ENCODE measurements at places on chromosomes 11 and 22.
A peak's percentile ranks its signal among the peaks of the same experiment; 100 is the strongest.

- DNase-seq: no peak
These were observed 3.3 kb upstream of the EPS8L2 start for GRCh38 chr11:702462-703461.

GRCh38 chr22:46588279-46589140, 31.7 kb upstream of the GRAMD4 start:
- no peak for DNase-seq

- peak; percentile 48 for DNase-seq
These were observed 11.4 kb downstream of the DGAT2 start for GRCh38 chr11:75779960-75780359.

GRCh38 chr11:106249617-106250239, 172.3 kb downstream of the AASDHPPT start:
- no peak for DNase-seq

DNA sequence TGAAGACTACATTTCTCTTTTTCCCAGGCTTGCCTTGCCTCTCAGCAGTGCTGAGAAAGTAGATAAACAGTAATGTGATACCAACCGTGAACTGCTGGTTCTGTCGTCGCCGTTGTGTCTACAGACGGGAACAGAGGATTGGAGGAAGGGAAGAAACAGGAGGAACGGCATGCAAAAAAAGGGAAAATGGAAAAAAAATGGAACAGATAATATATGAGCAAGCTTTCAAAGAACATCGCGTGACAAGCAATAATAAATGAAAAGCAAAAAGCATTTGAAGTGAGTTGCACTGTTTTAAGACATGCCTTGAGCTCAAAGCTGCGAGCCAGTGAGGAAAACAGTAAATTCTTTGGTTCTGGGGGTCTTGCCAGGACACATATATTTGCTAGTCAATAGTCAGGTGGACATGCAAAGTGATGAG, 305.9 kb downstream of the CADM1 start:
- DNase-seq: no peak

DNA sequence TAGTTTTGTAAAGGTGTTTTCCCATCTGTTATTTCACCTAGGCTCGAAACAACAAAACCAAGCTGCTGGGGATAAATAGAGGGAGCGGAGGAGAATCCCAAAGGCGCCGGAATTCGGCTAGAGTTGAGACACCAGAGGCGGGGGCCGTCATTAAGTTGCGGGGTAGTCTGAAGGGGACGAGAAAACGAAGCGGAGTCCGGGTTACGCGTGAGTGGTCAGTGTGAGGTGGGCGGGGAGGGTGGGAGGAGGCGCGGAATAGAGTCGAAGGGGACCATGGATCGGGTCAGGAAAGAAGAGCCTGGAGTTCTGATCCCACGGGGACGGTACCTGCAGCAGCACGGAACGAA, 361 bp downstream of the SRPRA start:
- DNase-seq: no peak

DNA sequence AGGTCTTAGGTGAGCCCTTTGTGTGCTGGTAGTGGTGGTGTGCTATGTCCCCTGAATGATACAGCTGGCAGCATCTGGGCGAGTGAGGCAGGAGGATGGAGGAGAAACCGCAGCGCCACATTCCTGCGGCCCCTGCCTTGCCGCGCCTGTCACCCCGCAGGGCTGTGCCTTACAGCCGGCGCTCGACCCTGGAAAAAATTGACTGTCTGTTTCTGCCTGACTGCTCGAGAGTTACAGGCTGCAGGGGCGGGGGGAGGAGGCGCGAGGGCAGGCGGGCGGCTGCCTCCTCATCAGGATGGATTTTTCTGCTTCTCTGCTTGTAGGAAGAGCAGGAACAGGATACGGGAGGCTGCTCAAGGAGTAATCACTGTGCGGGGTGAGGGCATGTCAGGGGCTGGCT, 443.4 kb downstream of the MIAT start:
- no peak for DNase-seq

DNA sequence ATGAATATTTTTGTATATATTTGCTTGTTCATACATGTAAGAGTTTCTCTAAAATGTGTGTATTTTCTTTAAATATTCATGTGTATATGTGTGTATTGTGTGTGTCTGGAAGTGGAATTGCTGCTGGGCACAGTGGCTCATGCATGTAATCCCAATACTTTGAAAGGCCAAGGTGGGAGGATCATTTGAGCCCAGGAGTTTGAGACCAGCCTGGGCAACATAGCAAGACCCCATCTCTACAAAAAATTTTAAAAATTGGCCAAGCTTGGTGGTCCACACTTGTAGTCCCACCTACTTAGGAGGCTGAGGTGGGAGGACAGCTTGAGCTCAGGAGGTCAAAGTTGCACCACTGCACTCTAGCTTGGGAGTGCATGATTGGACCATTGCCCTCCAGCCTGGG, 4.7 kb upstream of the LGR4 start:
- no peak for DNase-seq

GRCh38 chr11:117819096-117820040, 5.2 kb downstream of the FXYD2 start:
- DNase-seq: no peak

- no peak for DNase-seq
These were observed 440.5 kb downstream of the TBC1D22A start for GRCh38 chr22:47202819-47203553.

GRCh38 chr11:65329478-65329877, 4.2 kb upstream of the DPF2 start:
- no peak for DNase-seq

DNA sequence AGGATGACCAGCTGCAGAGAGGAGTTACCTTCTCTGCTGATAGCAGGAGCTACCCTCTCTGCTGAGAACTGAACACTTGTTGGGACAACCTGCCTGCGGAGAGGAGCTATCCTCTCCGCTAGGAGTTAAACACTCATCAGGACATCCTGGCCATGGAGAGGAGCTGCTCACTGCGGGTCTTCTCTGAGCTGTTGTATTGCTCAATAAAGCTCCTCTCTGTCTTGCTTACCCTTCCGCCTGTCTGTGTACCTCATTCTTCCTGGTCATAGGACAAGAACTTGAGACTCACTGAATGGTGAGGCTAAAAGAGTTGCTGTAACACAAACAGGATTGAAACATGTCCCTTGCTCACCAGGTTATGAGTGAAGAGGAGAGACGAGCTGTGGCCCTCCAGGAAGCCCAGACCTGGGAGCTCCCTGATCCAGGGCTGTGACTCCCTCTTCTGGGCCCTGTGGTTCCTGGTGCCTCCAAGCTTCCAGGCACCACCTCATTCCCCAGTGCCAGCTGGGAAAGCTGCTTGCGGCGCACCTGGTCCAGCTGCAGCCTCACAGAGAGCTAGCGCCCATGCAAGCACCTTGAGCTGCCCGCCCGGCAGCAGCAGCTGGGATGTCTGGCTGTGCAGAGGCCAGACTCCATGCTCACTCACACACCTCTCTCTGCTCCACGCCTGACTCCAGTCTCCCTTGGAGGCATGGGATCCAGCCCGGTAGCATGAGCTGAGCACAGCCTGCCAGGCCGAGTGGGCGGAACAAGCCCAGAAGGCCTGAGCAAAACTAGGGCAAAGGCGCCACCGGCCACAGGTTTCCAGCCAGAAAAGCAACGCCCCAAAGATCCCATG, 50.5 kb downstream of the RAB30 start:
- no peak for DNase-seq

DNA sequence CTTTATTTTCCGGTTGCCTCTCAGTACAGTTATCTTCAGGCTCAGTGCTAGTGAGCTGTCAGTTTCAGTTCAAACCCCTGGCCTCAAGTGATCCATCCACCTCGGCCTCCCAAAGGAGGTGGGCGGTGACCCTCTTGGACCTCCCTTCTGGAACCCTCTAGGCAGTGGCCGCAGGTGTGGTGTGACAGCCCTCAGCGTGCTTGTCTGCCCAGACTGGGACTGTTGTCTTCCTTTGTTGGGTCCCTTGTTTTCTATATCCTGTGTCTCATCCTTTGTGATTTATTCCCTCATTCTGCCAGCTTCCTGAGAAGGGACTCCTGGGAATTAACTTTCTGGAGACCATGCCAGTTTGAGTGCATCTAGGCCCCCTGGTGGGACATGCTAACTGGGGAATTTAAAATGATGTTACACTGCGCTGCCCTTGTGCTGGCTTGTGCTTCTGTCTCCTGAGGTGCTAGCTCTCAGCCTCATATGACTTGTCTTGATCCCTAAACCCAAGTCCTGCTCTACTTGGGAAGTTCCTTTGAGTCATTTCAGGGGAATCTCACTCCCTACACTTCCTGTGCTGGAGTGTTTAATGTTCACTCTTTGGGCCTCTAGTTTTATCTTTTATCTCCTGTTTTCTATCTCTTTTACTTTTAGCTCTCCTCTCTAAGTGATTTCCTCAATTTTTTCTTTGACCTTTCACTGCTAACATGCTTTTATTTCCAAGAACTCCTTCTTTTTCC, 19.4 kb downstream of the MED15 start:
- DNase-seq: no peak

- no peak for DNase-seq
These were observed 71.0 kb downstream of the PTPRJ start for GRCh38 chr11:48051217-48051830.

- no peak for DNase-seq
These were observed 90.4 kb downstream of the RELT start for GRCh38 chr11:73466643-73467042.

GRCh38 chr11:64553554-64554201, 37.3 kb upstream of the SLC22A12 start:
- no peak for DNase-seq

DNA sequence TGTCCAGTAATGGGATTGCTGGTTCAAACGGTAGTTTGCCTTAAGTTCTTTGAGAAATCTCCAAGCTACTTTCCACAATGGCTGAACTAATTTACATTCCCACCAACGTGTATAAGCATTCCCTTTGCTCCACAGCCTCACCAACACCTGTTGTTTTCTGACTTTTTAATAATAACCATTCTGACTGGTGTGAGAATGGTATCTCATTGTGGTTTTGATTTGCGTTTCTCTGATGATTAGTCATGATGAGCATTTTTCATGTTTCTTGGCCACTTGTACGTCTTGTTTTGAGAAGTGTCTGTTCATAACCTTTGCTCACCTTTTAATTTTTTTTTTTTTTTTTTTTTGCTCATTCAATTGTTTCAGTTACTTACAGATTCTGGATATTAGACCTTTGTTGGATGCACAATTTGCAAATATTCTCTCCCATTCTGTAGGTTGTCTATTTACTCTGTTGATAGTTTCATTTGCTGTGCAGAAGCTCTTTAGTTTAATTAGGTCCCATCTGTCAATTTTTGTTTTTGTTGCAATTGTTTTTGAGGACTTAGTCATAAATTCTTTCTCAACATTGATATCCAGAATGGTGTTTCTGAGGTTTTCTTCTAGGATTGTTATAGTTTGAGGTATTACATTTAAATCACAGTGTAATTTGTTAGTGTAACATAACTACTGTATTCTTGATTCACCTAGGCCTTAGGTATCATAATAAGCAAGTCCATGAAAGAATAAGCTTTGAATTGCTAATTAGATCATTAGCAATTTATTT, 33.0 kb downstream of the CCDC34 start:
- DNase-seq: no peak

- no peak for DNase-seq
These were observed 595 bp downstream of the SYVN1 start for GRCh38 chr11:65133724-65134123.

- DNase-seq: no peak
These were observed 7.6 kb downstream of the EIF3F start for GRCh38 chr11:7994581-7995278.

- DNase-seq: no peak
These were observed 38.0 kb downstream of the EIF3F start for GRCh38 chr11:8025123-8025522.

DNA sequence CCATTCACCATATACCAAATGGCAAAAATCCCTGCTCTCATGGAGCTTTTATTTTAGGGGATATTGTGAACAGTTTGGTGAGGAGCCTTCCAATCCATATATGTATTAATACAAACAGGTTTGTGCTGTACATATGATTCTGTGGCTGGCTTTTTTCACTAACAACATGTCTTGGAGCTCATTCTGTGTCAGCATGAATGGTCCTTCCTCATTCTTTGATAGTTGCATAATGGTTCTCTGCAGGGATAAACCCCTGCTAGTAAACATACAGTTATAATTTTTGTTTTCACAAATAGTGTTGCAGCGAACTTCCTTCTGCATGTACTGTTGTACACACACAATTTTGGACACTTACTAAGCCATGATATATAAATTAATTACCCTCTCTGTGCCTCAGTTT, 8.3 kb downstream of the PRR5L start:
- DNase-seq: no peak

GRCh38 chr11:82791779-82792178, 58.1 kb upstream of the FAM181B start:
- DNase-seq: no peak

- no peak for DNase-seq
These were observed 11.6 kb downstream of the ASCL2 start for GRCh38 chr11:2258501-2259465.

- no peak for DNase-seq
These were observed 5.0 kb upstream of the MTNR1B start for GRCh38 chr11:92964471-92964870.

DNA sequence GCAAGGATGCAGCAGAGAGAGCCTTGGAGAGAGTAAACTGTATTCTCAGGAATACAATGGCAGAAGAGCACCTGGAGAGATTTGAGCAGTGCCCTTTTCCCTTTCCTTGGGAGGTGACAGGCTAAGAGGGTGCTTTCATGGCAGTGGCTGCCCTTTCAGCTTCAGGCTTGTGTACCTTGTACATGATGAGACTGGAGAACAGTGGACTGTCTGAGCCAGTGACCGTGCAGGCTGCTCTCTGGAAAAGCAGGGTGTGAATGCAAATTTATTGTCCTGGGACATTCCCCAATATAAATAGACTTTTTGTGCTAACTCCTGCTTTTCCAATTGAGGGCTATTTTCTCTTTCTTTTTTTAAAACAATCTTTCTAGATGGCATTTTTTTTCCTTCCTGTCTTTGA, 99.3 kb downstream of the TRIM44 start:
- no peak for DNase-seq

DNA sequence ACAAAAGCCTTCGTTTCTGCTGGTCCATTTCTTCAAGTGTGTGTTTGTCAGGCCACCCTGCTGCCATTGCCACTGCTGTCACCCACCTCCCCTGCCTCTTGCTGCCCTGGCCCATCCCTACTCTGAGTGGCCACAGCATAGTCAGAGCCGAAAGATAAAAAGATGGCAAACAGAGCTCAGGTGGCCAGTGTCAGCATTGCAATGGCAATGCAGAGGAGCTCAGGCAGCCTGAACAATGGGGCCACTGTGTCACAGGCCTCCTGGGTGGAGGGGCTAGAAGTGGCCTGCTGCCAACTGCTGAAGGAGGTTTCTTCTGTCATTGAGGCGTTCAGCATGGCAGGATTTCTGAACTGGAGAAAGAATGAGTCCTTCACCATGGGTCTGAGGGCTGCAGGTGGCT, 137.1 kb downstream of the CSNK2A3 start:
- DNase-seq: no peak

All from putamen (tissue), 1 donor.